Cortex of kidney (tissue), 1 donor: ENCODE measurements at places on chromosomes 3 and 15.

DNA sequence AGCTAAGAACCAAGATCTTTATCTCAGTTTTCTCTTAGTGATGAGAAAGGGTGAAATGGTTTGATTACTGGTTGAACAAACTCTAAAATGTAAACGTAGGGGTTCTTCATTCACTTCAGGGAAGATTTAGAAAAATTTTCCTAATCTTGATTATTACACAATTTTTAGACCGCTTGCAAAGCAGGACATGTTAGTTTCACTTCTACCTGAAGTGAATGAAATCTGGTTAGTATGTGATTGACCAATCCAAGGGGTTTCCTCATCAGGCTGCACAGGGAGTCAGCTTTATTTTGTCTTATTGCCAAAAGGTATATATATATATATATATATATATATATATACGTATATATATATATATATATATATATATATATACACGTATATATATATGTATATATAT lies 740.4 kb downstream of the TUSC7 start:
- DNase-seq, result no peak

DNA sequence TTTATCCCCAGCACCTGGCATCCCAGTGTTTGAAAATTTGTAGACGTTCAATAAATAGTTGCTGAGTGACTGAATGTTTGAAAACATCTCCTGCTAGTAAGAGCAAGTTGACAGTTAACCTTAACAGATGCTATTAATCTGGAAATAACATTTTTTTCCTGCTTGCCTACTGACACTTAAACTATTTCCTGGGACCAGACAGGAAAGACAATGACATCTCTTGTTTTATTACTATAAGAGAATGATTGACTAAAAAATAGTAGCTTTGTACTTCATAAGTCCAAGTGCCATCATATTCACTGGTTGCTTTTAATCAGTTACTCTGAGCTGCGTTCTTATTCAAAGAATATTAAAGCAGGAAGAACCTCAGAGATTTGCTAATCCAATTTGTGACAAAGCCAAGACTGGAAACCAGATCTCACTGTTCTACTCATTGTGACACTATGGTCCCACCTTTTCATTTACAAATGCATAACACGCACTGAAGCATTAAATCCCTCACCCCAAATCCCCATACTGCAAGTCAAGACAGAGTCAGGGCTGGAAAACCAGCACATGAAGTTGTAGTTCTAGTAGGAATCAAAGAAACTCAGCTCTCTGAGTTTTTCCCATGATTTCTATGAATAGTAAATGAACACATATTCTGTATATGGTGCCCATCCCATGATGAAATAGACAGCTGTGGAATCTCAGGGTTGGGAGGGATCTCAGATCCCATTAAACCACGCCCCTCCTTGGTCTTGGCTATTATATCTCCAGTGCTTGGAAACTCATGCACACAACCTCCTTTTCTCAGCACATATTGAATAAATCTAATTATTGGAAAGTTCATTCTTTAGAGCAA lies 212.7 kb upstream of the P2RY1 start:
- no peak for DNase-seq

- DNase-seq, result no peak
These were observed 11.7 kb upstream of the PYDC2 start for GRCh38 chr3:191449256-191449655.

GRCh38 chr3:124574012-124574411 lies 156.2 kb upstream of the UMPS start:
- no peak for DNase-seq

- DNase-seq, result no peak
These were observed 63.0 kb downstream of the NCEH1 start for GRCh38 chr3:172647823-172648222.

- no peak for DNase-seq
These were observed 27.4 kb upstream of the FOXB1 start for GRCh38 chr15:59976480-59977271.

- DNase-seq, result no peak
These were observed 106.3 kb upstream of the ARHGEF3 start for GRCh38 chr3:56908004-56908403.

DNA sequence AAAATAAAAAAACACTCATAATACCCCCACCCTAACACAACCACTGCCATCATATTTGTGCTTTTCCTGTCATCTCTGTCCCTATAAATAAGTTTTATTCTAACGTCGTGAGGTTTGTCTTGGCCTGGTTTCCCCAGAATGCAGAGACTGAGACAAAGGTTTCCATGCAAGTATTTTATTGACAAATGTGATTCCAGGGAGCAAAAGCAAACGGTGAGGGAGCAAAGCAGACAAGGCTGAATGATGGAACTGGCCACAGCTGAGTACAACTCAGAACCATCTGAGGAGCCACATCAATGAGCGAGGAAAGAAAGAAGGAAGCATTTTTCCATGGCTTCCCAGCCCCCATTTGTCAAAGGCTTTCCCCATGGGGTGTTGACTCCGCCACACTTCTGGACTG lies 37.7 kb upstream of the LARS2 start:
- no peak for DNase-seq

DNA sequence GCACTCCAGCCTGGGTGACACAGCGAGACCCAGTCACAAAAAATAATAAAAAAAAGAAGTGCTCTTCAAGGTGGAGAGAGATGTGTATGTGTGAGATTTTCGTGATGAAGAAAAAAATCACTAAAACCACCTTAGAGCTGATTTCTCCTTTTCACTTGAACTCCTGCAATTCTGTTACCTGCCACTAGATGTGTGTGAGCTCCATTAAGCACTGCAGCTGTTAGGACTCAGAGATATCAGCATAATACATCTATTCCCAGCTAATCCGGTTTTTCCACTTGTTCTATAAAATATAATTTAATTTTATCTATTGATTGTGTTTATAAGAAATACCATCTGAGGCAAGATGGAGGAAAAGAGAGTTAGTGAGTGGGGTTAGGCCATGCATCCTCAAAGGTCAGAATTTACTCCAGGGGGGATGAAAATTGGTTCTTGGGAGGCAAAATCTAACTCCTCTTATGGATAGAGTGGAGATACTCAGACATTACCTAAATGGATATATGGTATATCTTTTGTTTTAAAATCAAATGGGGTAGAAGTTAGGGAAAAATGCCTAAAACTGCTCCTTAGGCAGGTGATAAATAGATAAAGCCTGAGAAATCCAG lies 152.7 kb downstream of the IL20RB start:
- no peak for DNase-seq

- no peak for DNase-seq
These were observed 42.0 kb downstream of the GSK3B start for GRCh38 chr3:120052225-120052624.

- DNase-seq, result no peak
These were observed 52.2 kb upstream of the RBSN start for GRCh38 chr3:15151166-15151565.

DNA sequence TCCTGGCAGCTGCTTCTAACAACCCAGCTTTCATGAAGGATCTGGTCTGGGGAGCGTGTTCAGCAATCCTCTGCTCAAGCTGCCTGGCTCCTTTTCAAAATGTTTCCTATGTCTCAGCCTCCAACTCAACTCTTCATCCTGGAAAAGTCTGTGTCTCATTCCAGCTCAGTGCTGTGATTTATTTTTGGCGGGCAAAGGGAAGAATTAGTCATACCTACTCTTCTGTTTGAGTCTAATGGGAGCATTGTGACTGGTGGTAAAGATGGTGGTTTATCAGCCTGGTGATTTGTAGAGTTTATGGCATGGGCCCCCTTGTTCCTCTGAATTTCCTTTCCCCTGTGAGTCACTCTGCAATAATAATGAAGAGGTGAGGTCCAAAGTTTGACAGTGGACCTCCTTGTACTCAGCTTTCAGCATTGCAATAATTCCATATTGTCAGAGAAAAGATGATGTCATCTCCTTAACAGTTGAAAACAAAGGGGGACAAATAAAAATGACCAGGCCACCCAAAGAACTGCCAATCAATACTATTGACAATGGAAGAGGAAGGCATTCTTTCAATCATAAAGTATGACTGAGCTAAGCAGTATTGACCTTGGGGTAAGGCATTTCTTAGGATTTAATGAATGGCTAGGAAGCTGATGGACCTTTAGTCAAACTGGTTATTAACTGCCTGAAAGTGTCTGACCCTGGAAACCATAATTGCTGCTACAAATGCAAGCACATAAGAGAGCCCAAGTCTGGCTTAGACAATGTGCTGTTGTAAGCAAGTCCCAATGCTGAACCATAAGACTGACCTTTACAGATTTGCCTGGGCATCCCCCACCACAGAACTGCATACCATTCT lies 204.7 kb upstream of the MCTP2 start:
- DNase-seq, result no peak

GRCh38 chr3:142021127-142021526 lies 128.2 kb downstream of the TFDP2 start:
- no peak for DNase-seq

DNA sequence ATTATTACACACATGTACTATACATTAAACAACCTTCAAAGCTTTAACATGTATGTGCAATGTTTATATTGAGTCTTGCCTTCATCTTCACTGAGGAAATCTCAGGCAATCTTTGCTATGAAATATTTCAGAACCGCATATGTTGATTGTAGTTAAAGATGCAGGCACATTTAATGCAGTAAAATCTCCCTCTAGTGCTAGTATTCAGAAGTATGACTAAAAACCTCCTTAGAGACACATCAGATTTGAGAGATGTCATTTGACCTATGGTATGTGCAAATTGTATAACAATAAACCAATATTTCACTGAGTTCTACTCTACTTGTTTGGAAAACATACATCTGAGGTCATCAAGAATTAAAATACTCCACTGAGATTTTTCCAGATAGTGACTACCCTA lies 123.8 kb upstream of the C15orf61 start:
- no peak for DNase-seq

- no peak for DNase-seq
These were observed 27.1 kb downstream of the CPN2 start for GRCh38 chr3:194323785-194324735.

DNA sequence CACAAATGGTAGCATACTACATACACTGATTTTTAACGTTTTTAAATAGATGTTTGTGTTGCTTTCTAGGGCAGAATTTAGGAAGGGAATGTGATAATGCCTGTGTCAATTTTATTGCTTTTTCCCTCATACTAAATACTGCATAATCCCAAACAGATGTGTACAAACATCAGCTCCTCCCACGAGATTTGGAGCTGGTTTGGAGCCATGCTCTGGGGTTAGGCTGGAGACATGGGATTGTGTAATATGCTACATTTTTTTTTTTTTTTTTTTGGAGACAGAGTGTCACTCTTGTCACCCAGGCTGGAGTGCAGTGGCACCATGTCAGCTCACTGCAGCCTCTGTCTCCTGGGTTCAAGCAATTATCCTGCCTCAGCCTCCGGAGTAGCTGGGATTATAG lies 80.1 kb downstream of the EBLN2 start:
- DNase-seq, result no peak

DNA sequence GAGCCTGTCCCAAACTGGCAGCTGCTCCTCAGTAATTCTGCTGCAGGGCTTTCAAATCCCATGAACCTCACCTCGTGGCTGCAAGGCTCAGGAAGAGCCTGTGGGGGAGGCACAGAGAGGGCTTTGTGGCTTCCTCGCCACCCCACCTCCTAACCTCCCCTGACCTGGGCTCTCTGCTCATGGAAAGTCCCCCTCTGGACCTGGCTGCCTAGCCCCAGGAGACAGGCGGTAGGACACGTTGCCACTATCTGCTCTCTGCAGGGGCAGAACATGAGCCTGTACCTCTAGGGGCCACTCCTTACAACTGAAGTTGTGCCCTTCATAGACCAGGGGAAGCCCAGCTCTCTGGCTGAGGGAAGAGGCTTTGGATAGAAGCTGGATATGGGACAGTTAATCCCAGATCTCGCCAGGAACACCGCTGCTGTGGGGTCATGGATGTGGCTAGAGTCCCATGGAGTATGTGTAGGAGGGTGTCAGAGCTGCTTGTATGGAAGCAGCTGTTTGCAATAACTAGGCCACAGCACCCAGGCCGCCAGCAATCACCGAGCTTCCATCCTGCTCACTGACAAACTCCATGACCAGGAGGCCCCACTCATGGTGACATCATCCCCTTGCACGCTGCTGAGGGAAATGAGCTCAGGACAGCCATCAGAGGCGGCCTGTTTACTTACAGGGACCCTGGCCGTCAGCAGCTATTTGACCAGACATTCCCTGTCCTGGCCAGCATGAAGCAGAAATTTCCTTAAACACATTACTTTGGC lies 34.0 kb upstream of the CILP start:
- no peak for DNase-seq

- no peak for DNase-seq
These were observed 54.9 kb downstream of the CD200R1L start for GRCh38 chr3:112791736-112792135.

DNA sequence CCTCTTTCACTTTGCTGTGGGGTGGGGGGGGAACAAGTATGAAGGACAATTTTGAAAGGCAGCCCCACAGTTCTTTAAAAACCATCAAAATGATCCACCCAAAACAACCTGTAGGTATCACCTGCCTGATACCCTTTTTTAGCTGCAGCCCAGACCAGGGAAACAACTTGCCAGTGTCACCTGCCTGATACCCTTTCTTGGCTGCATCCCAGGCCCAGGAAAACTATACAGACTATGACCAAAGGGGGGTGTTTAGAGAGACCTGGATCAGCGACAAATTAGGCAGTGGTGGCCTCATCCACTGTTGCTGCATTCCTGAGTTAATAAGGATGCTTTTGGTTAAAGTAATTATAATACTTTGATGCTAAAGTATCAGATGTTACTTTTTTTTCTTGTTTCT lies 122.0 kb downstream of the VPS13C start:
- no peak for DNase-seq

DNA sequence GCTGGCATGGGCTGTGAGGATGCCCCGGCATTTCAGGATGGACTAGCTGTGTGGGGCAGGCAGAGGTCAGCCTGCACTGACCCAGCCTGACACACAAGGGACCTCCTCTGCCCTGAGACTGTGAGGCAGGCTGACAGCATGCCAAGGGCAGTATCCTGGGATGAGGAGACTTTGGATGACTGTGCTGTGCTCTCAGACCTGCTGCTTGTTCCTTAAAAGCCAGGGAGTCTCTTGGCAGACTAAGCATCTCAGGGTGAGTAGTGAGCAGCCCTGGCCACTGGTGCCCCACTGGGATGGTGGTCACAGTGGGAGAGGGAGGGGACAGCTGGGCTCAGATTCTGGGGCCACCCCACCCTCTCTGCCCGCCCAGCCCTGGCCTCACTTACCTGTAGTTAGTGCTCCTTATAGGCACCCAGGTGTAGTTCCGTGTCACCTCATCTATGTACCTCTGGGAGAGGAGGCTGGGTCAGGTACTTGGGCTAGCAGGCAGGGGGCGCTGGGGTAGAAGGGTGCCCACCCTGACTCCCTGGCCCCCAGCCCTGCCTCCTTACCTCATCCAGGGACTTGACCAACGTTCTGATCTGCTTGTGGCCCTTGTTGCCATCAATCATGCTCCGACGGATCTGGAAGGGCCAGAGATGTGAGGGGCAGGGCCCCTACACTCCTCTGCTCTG lies 16.1 kb upstream of the TMEM115 start:
- no peak for DNase-seq

- no peak for DNase-seq
These were observed 5.8 kb downstream of the RLBP1 start for GRCh38 chr15:89215627-89216026.

GRCh38 chr3:151112731-151113130 lies 27.3 kb downstream of the MED12L start:
- DNase-seq, result no peak

GRCh38 chr3:55719508-55719907 lies 232.4 kb upstream of the WNT5A start:
- no peak for DNase-seq

GRCh38 chr3:39156421-39156820 lies 3.0 kb upstream of the CSRNP1 start:
- no peak for DNase-seq
